Suppressor macrophage (primary cell): ENCODE measurements at places on chromosomes 2 and 18.

GRCh38 chr2:105537466-105537865, 138.6 kb upstream of the FHL2 start:
- DNase-seq, result no peak

- DNase-seq, result no peak
These were observed 109.8 kb upstream of the SIX2 start for GRCh38 chr2:45119038-45119437.

GRCh38 chr2:195026261-195026660, 630.8 kb upstream of the SLC39A10 start:
- DNase-seq, result no peak

GRCh38 chr2:174078275-174078674, 113.1 kb upstream of the SP3 start:
- DNase-seq, result no peak

DNA sequence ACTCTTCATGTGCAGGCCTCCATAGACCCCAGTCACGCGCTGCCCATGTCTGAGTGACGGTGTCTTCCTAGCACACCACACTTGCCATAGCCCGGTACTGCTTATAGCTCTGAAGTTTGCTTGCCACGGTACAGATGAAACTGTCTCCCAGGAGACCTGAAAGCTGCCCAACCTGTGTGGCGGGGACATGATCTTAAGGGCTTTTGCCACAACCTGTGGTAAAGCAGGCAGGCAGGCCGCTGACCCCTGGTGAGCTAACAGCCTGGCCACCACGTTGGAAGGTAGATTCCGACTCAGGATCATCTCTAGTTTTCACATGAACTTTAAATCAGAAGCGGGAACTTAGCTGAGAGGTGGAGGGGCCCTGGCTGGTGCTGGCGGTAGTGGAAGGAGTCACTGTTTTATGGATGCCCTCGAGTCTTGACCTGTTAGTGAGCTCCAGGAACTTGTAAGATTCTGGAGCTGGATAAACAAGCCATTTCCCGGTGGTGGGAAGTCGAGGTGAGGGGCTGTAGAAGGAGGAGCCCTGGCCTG, 153.3 kb downstream of the ZNF236 start:
- no peak for DNase-seq

GRCh38 chr2:30780776-30781330, 26.4 kb downstream of the CAPN13 start:
- no peak for DNase-seq

DNA sequence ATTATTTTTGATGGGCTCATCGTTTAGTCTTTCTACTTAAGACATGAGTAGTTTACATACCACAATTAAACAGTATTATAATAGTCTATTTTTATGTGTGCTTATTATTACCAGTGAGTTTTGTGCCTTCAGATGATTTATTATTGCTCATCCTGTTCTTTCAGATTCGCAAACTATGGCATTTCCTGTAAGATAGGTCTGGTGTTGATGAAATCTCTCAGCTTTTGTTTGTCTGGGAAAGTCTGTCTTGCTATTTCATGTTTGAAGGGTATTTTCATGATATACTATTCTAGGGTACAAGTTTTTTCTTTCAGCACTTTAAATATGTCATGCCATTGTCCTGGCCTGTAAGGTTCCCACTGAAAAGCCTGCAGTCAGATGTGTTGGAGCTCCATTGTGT, 101.3 kb downstream of the DNAH7 start:
- DNase-seq, result no peak

DNA sequence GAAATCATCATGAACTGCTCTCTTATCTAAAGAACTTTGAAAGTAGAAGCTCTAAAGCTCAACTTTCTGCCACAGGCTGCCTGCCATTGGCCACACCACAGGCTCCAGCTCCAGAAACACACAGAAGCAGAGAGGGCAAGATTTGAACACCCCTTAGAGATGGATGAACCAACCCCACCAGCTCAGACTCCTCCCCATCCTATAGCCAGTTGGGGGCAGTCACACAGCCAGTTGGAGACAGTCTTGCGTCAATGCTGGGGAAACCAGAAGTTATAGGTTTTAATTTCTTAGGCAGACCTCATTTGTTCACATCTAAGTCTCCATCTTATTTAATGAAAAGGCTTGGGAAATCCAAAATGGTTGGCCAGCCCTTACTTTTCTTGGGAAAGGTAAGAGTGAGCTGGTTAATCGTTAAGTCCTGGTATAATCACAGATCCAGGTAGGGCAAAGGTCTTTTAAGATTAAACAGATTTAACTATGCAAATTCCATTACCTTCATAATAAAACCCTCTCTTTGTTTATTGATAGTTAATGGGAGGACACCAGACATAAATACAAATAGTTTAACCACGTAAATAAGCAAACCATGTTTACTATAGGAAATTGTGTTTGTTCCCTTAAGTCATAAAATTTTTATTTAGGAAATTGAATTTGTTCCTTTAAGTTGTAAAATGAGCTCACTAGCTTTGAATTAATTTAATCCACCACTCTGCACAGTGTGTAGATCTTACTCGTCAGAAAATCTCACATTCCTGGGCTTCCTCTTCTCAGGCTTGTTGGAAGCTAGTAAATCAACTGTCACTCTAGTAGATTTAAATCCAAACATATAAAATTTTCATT, 28.0 kb downstream of the MRO start:
- DNase-seq, result no peak

- DNase-seq, result no peak
These were observed 105.7 kb upstream of the TTC39C start for GRCh38 chr18:23908827-23909226.

- DNase-seq, result peak; percentile 49
These were observed at the start of gene DSG2 for GRCh38 chr18:31497836-31498573. TSS of gene DSG2 (plus strand) at chr18:31498177. CDS start at chr18:31498252, 75 bp downstream.

GRCh38 chr2:99682275-99683060, 192.7 kb upstream of the REV1 start:
- DNase-seq, result no peak

DNA sequence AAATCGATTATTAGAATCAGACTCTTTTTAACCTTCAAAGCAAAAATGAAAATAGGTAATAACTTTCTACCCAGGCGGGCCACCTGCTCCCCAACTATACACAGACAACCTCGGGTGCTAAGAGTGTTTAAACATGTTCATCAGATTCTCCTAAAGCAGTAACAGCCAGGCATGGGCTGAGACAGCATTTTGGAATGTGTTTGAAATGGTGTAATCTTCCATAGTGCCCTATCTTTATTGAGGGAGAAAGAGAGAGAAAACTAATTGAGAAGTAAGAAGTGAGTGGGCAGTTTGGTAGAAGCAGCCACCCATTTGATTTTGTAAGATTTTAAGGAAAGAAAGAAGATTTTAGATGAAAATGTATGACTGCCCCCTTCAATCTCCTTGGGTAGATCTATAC, 196.1 kb upstream of the CTAGE1 start:
- DNase-seq, result no peak

DNA sequence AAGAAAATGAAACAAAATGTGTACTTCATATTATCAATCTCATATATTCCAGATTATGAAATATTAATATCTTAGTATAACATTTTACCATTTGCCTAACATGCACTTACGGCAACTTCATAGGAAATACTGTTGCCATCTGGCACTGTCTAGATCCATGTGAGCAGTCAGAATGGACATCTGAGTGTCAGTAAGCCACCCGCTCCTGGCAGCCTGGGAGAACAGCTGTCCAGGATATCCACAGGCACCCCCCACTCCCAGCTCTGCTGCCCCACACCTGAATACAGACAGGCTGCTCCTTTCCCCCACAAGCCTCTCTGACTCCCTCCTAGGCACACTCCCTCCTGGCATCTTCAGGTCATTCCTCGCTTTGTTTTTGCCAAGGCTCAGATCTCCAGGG, 127.0 kb downstream of the GAREM1 start:
- no peak for DNase-seq

DNA sequence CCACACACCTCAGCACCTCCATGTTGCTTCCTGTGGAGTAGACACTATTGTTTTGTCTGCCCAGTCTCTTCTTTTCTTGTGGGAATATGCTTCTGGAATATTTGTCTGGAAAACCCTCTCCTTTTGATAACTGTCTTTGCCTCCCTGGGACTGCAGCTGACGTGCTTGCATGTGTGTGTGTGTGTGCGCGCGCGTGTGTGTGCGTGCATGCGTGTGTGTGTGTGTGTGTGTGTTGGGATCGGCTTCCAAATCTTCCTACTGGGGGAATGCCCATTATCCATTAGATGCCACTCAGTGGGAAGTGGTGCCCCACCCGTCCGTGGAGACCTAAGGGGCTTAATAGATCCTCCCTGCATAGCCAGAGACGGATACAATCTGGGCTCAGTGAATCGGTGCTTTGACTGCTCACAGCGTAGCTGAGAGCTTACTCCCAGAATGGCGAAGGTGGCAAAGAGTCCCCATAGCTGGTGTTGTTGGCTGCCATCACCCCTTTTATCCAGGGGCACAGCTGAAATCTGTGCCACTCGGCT, 86.9 kb downstream of the RRM2 start:
- DNase-seq, result no peak

- DNase-seq, result no peak
These were observed 1387.6 kb upstream of the ACVR2A start for GRCh38 chr2:146457221-146457620.

DNA sequence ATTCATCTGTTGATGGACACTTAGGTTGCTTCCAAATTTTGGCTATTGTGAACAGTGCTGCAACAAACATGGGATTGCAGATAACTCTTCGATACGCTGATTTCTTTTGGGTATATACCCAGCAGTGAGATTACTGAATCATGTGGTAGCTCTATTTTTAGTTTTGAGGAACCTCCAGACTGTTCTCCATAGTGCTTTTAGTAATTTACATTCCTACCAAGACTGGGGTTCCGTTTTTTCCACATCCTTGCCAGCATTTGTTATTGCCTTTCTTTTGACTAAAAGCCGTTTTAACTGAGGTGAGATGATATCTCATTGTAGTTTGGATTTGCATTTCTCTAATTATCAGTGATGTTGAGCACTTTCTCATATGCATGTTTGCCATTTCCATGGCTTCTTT, 200.3 kb downstream of the MBD5 start:
- no peak for DNase-seq
